ENCODE measurements at places on chromosomes 5 and 9. TPM values are rescaled to one million over a fixed set of nuclear protein-coding genes. Genes with fewer than 3 reads are reported as not detected.

Gene GNE
- total RNA-seq, result 48.1 TPM

Gene ADAMTS12
- total RNA-seq, result 2.0 TPM

DNA sequence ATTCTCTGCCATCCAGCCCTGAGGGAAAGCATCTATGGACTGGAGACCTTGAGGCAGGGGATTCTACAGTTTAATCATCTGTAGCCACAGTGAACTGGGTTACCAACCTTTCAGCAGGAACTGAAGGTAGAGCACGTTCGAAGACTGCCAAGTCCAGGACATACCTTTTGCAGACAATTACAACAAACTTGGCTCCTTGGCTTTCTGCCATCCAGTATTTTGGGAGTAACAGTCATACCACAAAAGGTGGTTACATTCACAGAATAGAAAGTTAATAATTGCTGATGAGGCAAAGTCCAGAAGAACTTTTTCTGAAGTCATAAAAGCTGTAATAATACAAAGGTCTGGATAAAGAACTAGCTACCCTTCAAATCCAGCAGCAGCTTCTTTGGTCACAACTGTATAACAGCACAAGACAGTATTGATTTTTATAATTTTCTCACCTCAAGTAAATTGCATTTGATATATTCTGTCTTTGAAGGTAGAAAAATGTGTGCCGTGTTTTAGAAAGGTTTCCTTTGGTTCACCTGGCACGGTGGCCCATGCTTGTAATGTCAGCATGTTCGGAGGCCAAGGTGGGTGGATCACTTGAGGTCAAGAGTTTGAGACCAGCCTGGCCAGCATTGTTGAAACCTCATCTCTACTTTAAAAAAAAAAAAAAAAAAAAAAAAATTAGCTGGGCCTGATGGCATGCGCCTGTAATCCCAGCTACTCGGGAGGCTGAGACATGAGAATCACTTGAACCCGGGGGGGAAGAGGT lies 236.6 kb downstream of the NR3C1 start:
- no peak overlapping the region for H3K4me3 ChIP-seq
- no peaks in the 10 kb centered on the region for H3K4me1 ChIP-seq
- peak; percentile 41 for DNase-seq
- H3K27me3 ChIP-seq, result no peaks in the 10 kb centered on the region

DNA sequence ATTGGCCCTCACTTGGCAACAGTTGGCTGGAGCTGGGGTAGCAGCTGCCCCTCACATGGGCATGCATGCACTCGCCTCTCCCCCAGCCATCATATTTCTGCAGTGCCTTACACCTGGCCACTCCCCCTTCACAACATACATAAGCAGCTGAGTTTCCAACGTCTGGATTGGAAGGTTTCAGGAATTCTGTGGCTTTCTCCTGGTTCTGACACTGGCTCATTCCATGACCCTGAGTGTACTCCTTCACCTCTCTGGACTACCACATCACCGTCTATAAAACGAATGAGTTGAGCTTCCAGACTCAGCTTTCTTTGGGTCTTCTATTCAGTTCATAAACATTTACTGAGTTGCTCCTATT lies 84.3 kb downstream of the GALNT10 start:
- no peak overlapping the region for H3K27ac ChIP-seq
- no peaks in the 10 kb centered on the region for H3K36me3 ChIP-seq
- no peaks in the 10 kb centered on the region for H3K27me3 ChIP-seq
- no peak for DNase-seq

All from kidney (tissue), 22 donors.